ENCODE measurements at places on chromosomes 4 and X.
A peak's percentile ranks its signal among the peaks of the same experiment; 100 is the strongest.

GRCh38 chr4:131638781-131639180 lies 1510.3 kb upstream of the PCDH10 start:
- DNase-seq, result no peak

- DNase-seq, result no peak
Measured at GRCh38 chr4:124478470-124478869, 234.1 kb downstream of the ANKRD50 start.

DNA sequence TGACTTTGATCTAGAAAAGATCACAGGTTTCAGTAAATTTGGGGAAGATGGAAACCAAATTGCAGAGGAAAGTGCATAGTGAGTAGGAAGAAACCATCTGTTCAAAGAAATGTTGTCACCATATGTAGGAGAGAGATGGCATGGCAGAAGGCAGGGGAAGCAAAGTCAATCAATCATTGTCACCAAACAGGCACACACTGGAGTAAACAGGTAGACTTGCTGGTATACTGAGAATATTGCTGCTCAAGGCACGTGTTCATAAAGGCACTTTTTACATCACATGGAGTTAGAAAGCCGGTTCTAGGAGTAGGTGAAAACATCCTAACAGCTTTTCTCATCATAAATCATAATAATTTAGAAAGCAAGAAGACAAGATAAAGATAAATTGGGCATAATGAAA lies 550.5 kb upstream of the FAT1 start:
- DNase-seq, result no peak

DNA sequence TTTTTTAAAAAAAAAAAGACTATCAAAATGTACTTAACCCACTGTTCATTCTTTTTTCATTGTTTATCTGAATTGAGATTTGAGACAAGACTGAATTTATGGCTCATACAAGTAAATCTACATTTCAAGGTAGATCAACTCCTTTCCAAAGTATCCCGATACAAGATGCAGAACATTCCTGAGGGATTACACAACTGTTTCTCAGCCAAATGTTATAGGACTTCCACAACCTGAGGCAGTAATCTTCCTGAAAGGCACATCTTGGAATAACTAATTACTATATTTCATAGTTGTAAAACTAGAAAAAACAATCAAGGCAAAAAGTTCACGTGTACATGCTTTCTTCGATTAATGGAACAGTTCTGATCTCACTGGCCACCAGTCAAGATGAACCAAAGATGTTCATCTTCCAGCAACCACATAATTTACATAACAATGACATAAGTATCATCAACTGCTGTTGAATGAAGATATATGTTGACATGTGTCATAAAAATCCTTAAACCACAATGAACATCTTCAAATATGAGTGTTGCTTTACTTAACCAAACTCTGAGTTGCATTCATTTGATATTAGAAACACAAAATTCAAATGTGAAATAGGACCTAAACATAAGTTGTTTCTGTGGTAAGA lies 225.2 kb upstream of the DKK2 start:
- no peak for DNase-seq

DNA sequence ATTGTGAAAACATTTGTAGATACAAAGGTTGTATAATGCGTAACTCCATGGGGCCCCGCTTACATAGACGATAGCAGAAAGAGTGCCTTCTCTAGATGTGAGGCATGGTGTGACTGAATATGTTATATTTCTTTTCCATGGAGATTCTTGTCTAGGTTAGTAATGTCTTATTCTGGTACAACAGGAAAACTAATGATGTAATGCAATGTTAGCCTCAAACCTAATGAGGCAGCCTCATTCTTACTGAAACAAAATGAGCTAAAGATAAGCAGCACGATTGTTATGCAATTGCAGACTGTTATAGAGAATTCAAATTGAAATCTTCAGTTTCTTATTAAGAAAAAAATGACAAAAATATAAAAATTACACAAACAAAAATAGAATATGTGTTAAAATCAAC lies 171.1 kb upstream of the ANKRD50 start:
- DNase-seq, result no peak

DNA sequence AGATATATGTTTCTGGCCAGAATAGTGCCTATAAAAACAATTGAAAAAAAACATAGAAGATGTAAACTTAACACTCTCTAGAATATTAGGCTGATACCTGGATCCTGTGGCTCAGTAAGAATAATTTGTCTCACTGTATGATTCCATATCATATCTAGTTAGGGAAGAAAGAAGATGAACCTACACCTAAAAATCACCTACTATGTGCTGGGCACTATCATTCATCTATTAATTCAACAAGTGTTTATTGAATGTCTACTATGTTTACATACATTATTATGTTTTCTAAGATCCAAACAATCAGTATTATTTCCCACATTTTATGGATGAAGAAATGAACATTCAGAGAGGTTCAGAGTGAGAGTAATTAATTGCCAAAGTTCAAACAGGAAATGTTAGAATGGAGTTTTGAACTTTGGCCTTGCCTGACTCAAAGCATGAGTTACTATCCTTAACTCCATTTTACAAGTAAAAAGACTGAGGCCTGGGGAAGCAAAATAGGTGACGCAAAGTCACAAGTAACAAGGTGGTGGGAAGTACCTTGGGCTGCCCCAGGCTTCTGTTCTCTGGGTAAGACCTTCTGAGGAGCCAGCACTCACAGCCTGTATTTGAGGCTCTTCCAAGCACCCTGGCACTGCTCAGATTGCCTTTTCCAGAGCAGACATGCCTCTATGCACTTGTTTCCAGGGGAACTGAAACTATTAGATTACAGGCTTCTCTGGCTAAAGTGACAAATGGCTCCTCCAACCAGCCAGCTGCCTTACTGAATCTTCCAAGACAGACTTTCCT lies 111.1 kb upstream of the ACSL4 start:
- DNase-seq, result no peak

DNA sequence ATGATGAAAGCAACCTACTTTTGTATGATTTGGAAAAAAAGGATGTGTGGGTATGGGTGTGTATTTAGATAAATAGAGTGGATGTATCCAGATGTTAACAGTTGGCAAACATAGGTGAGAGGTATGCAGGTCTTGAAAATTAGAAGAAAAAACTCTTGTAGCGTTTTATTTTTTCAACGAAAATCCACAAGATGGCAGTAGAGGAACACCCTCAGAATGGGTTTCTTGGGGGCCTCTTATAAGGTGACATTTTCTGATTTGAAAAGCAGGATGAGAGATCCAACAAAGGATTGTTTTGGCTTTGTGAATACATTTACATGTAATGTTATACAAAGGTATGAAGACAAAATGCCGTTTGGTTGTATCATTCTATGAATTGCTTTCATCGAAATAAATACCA lies 68.3 kb downstream of the FMR1NB start:
- no peak for DNase-seq

DNA sequence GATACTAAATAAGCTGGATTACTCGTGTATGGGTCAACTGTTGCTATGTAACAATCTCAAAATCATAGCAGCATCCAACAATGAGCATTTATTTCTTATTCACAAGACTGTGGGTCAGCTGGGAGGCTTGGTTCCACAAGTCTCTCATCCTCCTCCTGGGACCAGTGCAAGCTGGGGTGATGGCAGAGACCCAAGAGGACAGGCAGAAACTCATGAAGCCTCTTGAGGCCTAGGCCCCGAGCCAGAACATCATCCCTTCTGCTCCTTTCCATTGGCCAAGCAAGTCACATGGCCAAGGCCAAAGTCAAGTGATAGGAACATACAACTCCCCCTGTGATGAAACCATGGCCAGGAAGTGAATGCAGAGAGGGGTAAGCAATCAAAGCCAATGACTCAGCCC lies 422.1 kb downstream of the BCOR start:
- DNase-seq, result no peak

- DNase-seq, result no peak
Measured at GRCh38 chr4:41957634-41958033, 22.4 kb downstream of the TMEM33 start.

GRCh38 chr4:40241026-40241425 lies 44.2 kb downstream of the RHOH start:
- DNase-seq, result no peak

- DNase-seq, result peak; percentile 51
Measured at GRCh38 chrX:153953342-153953830, 8.9 kb upstream of the RENBP start.

DNA sequence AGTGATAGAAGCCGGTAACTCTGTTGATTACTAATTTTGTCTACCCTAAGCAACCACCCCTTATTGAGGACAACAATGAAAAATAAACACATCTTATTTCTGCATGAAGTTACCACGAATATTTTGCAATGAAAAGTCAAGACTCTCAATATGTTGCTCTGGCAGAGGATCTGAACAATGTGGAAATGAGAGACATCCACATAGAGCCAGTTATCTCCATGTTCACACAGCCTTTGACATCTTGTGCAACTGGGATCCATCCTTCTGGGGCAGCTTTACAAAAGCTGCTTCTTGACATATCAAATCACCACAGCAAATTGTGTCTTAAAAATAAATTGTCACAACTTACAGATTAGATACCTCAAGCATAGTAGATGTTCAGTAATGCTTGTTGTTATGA lies 10.2 kb downstream of the EDNRA start:
- DNase-seq, result no peak

GRCh38 chrX:68599256-68600152 lies 48.0 kb upstream of the STARD8 start:
- DNase-seq, result no peak

DNA sequence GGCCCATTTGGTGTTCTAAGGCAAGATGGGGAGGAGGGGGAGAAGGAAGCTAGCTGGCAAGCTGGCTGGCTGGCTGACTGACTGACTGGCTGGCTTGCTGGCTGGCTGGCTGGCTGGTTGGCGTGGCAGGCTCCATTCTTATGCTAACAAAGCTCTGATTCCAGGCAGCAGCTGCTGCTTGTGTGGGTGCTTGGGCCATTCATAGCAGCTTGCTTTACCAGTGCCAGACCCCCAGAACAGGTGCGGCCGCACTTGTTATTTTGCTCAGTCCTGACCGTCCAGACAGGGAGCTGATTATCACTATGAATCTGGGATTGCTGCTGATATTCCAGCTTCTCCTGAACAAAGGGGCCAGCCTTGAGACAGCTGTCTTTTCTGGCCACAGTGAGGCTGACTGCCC lies 131.2 kb upstream of the PAK3 start:
- no peak for DNase-seq

DNA sequence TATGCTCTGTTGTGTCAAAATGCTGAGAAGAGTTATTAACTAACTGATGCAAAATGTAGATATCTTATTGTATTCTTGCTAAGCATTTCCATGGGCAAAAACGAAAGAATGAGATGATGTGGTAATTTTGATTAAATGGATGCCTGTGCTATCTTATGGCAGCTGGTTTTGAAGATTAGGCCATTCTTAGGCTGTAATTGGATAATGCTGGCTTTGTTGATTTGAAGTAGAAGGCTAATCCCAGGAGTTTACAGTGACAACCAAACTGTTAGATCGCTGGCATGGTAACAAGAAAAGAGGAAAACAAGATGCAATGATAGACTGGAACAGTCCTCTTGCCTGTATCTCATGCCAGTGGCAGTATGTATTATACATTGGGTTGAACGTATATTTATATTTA lies 74.1 kb upstream of the WDR44 start:
- DNase-seq, result no peak

DNA sequence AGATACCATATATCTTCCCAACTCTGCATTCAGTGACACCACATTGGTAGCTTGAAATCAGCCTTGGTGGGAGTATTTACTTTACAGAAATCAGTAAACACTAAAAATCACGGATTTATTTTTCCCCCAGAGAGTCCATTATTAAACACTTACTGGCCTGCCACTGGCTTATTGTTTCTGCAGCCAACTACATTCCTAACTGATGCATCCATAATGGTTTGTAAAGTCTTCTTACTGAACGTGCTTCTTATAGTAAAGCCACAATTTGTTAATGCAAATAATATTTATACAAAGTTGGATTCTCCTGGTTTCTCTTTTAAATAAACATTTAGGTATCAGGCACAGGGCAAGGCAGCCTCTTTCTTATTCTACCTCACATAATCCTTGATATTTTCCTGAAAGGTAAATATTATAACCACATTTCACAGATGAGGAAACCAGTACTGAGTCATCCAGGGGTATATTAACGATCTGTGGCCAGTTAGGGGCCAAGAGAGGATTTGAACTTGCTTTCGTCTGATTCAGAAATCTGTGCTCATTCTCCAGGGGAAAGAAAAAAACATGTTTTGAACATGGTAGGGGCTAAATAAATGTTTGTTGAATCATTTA lies 136.5 kb downstream of the RAB28 start:
- DNase-seq, result no peak

DNA sequence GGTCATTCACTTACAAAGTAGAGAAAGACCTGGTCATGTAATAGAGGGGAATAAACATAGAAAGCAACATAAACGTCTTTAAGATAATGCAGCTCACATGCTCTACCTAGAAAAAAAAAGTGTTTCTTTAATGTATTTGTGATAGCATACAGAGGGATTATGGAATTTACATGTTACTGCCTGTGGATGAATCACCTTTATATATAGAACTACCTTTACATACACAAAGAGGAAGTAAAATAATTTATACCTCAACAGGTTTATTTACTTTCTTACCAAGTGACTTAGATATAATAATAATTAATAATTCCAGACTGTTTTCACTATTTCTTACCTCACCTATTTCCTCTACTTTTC lies 81.5 kb downstream of the PPP3CA start:
- no peak for DNase-seq

- no peak for DNase-seq
Measured at GRCh38 chrX:74940414-74940813, 15.2 kb upstream of the NEXMIF start.

DNA sequence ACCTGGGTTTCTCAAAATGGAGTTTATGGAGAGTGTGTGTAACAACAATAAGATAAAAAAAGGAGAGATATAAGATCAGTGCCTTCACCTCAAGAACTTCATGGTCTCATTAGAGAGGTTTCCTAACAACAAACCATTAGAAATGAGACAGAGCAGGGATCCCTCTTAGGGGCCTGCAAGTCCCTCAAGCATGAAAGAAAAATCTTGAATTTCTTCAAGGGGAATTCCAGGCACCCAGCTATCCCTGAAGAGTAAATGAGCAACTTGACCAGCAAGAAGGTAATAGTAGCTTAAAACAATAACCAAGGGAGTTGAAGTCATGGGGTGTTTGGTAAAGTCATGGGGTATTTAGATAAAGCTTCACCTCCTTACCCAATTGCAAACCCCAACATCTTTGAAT lies 49.7 kb upstream of the TLR3 start:
- no peak for DNase-seq

- no peak for DNase-seq
Measured at GRCh38 chrX:133555782-133556458, 140.6 kb upstream of the GPC4 start.

Measured in activated CD4-positive, CD25-positive, alpha-beta regulatory T cell treated with anti-CD3 and anti-CD28 coated beads, Interleukin-2, amount 50 U/mL, for 16 hours (primary cell).